ENCODE measurements at places on chromosomes 12 and 14.

DNA sequence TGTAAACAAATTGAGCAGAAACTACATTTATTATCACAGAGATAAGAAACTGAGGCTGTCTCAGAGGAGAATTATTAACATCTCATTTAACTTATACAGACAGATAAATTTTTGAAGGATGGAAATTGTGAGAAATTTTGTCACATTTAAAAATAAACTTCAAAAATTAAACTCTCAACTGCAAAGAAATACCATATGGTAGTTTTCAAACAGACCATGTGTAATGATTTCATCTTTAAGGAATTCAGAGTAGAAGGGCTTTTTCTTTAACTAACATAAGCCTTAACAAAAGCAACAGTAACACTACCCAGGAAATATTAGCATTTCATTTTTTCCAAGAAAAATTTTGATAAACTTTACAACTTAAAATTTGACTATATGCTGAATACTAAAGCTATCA lies 26.6 kb downstream of the NUP37 start:
- DNase-seq, result no peak

- no peak for DNase-seq
These were observed 2.7 kb downstream of the ZNF410 start for GRCh38 chr14:73889376-73889775.

DNA sequence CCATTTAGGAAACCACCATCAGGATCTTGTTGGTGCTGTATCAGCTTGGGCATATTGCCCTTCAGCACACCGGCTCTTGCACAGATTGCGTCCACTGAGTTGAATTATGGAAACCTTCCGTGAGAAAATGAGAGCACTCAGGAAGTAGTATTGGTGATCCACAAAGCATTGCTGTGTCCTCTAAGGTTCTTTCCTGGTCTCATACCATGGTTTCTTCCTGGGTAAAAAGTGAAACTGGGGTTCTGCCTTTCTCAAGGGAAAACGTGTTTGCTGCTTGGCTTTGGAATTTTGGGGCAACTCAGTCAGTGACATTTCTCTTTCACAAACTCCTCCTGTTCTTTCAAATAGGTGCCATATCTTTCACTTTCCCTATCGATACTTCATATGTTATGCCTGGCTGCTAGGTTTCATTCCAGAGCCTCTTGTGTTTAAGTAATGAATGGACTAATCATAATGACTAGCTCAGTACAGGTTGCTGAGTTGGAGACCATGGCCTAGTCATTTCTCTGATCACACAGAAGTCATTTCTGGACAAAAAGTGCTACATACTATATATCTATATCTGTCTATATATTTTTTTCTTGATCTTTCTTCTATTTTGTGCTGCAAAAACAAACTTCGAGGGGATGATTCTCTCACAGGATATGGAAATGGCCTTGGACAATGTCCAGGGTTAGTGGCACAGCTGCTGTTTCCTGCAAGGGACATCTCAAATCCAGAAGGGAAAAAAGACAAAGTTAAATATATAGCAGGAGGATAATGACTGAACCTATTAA lies 423.4 kb downstream of the ZFP36L1 start:
- DNase-seq, result no peak

DNA sequence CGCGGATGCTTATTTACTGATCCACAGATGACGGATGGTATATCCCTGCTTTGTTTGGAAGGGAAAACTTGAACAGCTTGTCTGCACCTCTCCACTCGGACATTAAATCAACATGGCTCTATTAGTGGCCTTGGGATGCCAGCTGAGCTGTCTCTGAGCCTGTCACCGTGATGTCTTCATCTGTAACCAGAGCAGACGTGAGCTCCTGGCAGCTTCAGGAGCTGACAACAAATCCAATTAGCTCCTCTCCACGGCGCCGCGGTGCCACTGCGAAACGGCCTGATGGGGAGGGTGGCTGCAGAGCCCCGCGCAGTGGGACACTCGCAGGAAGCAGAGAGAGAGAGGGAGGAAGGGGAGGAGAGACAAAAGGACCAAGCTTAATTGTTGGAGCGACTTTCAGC lies 112.3 kb downstream of the PAPOLA start:
- no peak for DNase-seq

GRCh38 chr12:64891629-64892028 lies 67.2 kb downstream of the TBC1D30 start:
- no peak for DNase-seq

- DNase-seq, result no peak
These were observed 133.2 kb downstream of the SLC35F4 start for GRCh38 chr14:57732463-57733285.

- no peak for DNase-seq
These were observed 72.9 kb downstream of the BLTP3B start for GRCh38 chr12:100069795-100070194.
